ENCODE measurements at places on chromosomes 3 and 15. TPM values are rescaled to one million over a fixed set of nuclear protein-coding genes. Genes with fewer than 3 reads are reported as not detected.

The CILP gene
- total RNA-seq = not detected

The LYZL4 gene
- not detected for total RNA-seq

The MAGEF1 gene
- total RNA-seq = 15.7 TPM

The TRIM42 gene
- total RNA-seq = not detected

The NEO1 gene
- total RNA-seq = 5.3 TPM

The FBXW12 gene
- total RNA-seq = not detected

- no peak for DNase-seq
Measured at GRCh38 chr3:104520228-104520655, 846.5 kb upstream of the ALCAM start.

- no peak for DNase-seq
Measured at GRCh38 chr3:131630097-131630496, 127.3 kb upstream of the MRPL3 start.

GRCh38 chr15:63971427-63971805 lies 74.9 kb downstream of the DAPK2 start:
- no peak for DNase-seq

DNA sequence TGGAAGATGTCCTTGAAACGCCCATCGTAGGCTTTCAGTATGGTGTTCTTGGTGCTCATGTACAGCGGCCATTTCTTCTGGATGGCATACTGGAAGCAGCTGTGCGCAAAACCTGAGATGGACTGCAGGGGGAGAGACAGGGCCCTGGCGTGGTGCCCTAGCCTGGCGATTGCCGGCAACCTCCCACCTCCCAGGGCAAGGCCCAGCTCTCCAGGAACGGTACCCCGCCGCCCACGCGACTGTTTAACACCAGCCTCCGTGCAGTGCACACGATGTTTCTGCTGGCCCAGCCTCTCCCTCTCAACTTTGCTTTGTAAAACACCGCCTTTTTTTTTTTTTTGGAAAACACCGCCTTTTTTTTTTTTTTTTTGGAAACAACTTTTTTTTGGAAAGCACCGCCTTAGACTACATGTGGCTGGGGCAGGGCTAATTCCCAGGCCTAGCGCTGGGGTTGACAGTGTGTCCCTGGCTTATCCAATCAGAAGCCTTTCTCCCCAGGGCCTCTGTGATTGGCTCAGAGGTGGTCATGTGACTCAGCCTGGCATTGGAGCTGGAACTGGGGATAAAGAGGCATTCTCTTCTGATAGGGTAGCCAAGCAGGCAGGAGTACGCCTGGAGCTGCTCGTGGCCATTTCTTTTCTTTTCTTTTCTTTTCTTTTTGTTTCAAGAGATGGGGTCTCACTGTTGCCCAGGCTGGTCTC lies 14.7 kb downstream of the IDH2 start:
- no peak for DNase-seq

GRCh38 chr15:69868756-69869155 lies 229.0 kb downstream of the TLE3 start:
- DNase-seq = no peak

GRCh38 chr3:184637705-184638104 lies 74.2 kb downstream of the MAGEF1 start:
- DNase-seq = no peak

DNA sequence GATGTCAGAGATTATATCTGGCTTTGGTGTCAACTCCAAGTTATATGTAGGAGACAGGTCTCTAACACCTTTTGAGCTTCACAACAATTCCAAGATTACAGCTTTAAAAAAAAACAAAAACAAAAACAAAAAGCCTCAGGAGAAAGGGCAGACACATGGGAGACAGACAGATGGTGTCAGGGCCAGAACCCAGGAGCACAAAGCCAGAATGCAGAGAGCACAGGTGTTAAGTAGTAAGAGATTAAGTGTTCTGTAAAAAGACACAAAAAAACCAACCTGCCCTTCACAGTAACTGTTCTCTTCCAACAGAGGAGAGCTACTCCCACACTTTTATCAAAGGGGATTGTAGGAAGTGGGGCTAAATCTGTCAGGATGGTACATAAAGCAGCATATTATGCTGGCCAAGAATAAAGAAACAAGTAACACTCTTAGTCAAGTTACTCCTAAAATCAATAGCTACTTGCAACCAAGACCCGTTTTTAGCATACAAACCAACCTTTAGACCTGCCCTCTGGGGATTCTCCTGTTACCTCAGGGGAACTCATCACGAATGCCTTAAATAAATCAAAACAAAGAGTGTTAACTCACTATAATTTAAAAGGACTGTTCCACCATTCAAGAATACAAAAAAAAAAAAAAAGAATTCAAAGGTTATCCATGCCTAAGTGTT lies 5.9 kb downstream of the CPEB1 start:
- DNase-seq = no peak

- no peak for DNase-seq
Measured at GRCh38 chr15:90306560-90306959, 41.1 kb downstream of the NGRN start.

- DNase-seq = no peak
Measured at GRCh38 chr15:85497172-85497569, 116.8 kb downstream of the AKAP13 start.

Data from activated naive CD4-positive, alpha-beta T cell treated with anti-CD3 and anti-CD28 coated beads, Interleukin-2, amount 50 U/mL, for 72 hours (primary cell).